ENCODE measurements at places on chromosomes 12 and 14.

- no peak for DNase-seq
These were observed 13.0 kb downstream of the SLC48A1 start for GRCh38 chr12:47785887-47786661.

GRCh38 chr12:95784286-95784685 is 6.3 kb downstream of the NTN4 start:
- DNase-seq, result no peak

DNA sequence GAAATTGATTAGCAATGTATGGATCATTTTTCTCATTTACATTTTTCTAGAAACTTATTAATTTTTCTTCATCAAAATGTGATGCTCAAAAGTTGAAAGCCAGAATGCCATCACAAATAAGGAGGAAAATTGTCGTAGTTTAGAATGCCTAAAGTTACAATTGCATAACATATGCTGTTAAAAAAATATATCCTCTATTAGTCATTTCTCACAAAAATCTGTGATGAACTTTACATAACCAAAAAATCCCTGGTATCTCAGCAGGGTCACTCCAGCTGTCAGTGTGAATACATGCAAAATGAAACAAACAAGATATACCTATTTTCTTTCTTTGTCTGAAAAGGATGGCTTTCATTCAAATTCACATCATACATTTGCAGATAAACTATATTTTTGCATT is 358.9 kb downstream of the PAWR start:
- no peak for DNase-seq

DNA sequence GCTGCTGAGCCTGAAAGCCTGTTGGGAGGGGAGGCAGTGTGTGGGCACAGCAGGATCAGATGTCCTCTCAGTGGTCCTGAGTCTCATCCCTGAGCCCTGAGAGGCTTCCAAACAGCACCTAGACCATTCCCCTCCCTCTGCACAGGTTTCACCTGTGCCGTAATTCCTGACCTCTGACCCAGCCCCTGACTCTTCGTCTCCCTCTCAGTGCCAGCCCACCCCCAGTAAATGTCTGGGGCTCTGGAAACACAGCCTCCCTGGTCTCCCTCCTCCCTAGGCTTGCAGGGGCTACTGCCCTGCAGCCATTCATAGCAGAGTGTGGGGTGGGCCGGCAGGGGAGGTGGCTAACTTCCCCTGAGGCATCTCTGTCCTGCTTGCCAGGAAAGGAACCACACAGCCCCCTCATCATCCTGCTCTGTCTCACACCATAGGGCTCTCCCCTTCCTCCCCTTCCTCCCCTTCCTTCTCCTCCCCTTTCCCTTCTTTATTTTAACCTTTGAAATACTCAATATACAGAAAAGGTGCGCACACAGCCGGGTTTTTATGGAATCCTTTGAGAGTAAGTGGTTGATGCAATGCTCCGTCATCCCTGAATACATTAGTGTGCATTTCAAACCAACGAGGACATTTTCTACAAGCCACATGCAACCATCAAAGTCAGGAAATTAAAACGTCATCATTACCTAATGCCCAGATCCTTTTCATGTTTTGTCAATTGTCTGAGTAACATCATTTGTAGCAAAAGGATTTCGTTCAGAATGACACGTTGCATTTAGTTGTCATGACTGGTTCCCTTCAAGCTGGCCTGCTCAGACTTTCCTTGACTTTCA is 67.0 kb downstream of the PRMT8 start:
- DNase-seq, result no peak

DNA sequence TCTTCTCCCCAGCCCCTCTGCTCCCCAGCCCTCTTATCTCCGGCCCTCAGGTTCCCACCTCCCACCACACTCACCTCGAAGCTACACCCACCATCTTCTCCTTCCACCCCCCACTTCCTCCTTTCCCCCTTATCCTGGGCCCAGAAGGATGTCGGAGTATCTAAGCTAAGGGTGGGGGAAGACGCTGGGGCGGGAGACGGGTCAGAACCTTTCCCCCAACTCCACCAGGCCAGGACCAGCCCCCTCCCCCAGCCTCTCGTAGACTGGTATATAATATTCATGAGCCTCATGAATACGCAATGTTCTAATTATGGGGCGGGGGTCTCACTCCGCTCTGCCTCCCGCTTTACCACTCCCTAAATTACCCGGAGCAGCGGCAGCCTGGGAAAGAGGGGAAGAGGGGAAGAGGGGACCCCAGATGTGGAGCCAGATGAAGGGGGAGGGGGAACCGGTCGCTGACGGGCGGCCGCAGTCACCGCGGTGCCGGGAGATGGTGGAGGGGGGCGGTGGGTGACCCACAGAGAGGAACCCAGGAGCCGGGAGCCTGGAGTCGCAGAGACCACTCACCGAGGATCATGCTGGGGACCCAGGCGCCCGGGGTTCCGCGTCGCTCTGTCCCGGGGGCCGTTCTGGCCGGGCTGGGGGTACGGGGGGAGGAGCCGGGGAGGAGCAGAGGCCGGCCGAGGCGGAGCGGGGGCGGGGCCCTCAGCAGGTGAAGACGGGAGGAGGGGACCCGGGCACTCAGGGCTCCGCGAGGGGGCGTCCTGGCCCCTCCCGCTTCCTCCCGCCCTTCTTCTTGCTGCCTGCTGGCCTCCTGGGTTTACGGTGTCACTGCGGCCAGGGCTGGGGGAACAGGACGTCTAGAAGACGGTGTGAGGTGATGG is 6.4 kb upstream of the ZNF385A start:
- DNase-seq, result peak; percentile 74

GRCh38 chr12:97714107-97714563 is 251.5 kb downstream of the RMST start:
- DNase-seq, result no peak

DNA sequence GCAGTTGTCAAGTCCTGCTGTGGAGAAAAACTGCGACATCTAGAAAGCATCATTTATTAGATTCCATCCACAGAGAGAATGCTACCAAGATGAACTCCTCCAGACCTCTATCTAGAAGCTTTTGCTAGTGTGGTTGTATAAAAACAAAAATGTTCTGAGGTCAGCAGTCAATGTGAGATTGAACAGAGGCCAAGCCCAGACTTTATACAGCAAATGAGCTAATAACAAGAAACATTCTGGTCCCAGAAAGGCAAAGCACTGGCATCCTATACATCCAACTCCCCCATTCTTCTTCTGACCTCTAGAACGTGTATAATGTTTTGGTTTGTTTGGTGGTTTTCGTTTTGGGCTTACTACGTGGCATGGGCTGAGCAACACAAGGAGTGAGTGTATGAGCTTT is 26.7 kb upstream of the RIN3 start:
- DNase-seq, result no peak

DNA sequence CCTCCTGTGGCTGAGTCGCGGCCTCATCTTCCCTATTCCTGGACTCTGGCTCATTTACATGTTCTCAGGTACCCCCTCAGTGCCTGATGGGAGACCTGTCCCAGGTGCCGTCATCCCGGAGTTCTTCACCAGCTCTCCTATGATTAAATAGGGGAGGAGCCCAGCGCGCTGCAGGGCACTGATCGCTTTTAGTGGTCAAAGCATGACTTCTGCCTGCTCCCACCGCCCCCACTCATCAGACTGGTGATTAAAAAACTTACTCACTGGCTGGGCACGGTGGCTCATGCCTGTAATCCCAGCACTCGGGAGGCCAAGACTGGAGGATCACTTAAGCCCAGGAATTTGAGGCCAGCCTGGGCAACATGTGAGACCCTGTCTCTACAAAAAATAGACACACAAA is 85.9 kb downstream of the FOXN4 start:
- no peak for DNase-seq

- DNase-seq, result no peak
These were observed 26.4 kb downstream of the CLSTN3 start for GRCh38 chr12:7156259-7157197.

DNA sequence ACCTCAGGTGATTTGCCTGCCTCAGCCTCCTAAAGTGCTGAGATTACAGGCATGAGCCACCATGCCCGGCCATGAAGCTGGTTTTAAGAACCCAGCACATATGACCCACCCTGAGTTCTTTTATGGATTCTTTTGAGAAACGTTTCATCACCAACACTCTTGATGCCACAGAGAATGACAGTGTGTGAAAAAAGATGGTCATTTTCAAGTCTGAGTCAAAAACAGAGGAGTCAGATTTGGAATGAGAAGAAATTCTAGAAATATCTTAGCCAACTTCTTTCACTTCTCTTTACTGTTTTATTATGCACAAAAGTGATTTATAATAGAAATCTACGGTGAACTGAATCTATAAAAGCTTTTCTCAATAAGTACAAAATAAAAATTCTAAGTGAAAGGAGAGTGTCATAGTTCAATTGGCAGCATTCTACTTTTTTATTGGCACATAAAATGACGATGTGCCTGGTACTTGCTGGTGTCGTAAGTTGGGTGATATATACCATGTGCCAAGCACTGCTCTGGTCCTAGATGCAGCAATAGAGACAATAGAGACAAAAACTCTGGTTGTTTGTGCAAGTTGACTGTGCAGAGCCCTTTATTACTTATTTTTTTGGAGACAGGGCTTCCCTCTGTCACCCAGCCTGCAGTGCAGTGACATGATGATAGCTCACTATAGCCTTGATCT is 33.9 kb downstream of the CCDC177 start:
- DNase-seq, result no peak

DNA sequence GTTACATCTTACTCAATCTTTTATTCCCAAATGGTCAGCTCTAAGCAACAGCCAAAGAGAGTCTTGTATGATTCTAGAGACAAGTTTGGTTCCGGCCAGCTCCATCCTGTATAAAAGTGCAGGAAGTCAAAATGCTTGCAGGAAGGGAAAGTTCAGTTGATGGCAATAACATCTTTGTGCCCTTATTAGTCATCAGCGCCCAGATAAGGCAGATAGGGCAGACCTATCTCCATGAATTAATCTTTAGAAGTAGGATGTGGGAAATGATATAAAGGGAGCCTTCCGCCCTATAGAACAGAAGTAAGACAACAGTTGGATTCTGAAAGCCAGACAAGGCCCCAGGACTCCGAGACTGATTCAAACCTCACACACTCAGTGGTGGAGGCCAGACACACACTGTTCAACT is 6.4 kb downstream of the GNS start:
- no peak for DNase-seq

DNA sequence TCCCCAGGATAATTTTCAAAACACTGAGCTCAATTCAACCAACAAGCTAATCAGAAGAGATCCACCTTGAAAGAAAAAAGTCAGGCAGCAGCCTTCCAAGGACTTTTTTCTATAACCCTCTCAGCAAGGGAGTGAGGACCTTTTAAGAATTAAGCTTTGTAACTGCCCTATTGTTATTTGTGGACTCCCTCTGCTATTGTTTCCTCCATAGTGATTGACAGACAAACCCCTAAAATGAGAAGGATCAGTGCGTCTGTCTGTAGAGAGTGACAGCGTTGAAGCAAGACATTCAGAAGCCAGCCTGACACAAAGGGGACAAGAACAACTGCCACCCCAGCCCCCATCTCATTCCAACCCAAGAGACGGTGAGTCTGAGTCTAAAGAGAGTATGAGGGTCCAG is 30.3 kb upstream of the BTG1 start:
- DNase-seq, result no peak

DNA sequence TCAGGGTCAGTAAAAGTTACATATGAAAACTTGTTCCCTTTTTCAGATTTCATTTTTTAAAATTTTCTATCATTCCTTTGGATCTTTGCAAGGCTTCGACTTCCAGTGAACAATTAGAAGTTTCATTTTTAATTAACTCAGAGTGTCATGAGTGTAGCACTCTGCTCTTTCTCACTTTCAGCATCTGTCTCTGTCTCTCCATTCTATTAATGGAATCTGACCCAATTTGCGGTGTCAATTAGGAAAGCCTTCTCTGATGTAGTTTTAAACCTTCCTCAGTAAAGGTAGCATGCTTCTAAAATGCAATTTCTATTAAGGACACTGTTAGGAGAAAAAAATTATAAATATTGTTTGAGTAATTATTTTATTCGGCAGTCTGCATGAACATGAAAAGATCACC is 68.3 kb downstream of the SLC38A1 start:
- no peak for DNase-seq

- DNase-seq, result no peak
These were observed 41.3 kb upstream of the PNMA1 start for GRCh38 chr14:73755434-73756014.

- DNase-seq, result no peak
These were observed 172.2 kb downstream of the FLRT2 start for GRCh38 chr14:85702191-85702590.

- DNase-seq, result no peak
These were observed 122.4 kb downstream of the TSPAN9 start for GRCh38 chr12:3199551-3200031.

DNA sequence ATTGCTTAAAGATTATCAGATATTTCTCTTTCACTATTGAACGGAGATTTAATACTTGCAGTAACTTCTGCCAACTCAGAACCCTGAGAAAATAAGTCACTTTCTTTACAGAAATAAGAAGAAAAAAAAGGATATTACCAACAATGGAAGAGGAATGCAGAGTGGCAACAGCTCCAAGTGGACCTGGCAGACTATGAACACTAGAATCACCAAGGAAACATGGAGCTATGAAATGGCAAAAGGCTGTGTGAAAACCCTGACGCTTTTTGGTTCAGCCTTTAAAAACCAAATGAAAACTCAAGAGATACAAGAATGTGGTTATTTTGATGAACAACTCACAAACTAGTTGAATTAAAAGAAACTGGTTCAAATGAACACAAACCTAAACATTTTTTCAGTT is 17.7 kb downstream of the DTD2 start:
- no peak for DNase-seq

DNA sequence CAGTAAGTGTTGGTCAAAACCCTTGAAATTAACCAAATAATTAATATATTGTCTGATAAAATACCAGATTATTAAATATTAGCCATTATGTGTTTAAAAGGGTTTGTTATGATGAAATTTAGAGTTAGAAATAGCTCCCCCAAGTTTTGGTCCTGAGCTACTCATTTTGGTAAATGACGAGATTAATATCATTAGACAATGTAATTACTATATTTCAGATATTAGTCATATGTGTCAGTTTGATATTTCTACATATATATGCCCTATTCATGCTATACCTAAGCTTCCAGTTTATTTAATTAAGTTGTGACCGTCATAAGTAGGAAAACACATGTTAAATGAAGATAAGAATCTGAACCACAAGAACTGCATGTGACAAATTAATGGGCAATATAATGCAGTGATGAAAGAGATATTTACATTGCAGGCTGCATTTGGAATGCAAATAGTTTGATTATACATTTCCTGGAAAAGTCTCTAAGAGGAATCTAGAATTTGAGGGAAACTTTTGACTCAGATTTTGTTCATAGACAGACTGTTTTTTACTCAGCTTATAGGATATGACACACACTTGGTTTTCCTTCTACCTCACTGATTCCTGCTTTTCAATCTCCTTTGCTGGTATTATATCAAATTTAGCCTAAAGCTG is 70.5 kb downstream of the TBC1D30 start:
- DNase-seq, result no peak

- no peak for DNase-seq
These were observed 124.3 kb downstream of the CHST11 start for GRCh38 chr12:104581005-104581570.

Data from stimulated activated CD4-positive, alpha-beta T cell treated with anti-CD3 and anti-CD28 coated beads, Interleukin-2, amount 100 ng/mL, for 24 hours (primary cell).